GM18507 (cell line): ENCODE measurements at places on chromosomes 5 and 9.

DNA sequence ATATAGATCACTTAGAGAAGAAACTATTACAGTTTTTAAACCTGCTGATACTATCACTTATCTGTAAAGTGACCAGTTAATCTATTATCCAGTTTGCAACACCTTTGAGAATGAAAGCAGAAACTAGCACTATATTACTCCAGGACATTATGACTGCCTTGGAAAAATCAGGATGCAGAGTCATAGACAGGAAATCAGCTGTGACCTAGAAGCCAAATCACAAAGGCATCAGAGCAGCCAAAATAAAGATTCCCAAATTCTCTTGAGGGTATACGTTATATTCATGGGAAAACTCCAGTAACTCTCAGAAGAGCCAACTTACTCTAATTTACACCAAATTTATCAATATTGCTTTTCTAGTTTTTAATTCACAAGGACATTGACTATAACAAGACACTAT lies 49.9 kb downstream of the CDO1 start:
- DNase-seq: no peak

GRCh38 chr9:116149844-116150243 lies 3.7 kb upstream of the PAPPA start:
- DNase-seq: no peak

GRCh38 chr5:68028131-68028727 lies 187.3 kb upstream of the PIK3R1 start:
- DNase-seq: no peak

- DNase-seq: no peak
Observed at GRCh38 chr9:94804316-94804715, 77.8 kb downstream of the AOPEP start.

DNA sequence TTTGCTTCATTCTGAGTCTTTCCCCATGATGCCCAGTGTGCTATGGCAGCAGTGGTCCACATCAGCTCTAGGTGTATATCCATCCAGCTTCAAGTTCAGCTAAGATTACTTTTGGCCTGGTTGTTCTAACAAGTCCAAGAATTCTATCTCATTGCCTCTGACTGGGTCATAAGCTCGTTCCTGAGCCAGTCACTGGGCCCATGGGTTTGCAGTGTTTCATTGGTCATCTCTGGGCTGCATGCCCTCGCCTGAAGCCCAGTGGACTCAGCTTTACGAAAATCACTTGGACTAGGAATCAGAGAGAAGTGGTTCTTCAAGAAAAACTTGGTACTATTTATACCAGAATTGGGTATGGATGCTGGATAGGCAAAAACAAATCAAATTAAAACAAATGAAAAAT lies 16.1 kb upstream of the ARHGAP26 start:
- DNase-seq: no peak

DNA sequence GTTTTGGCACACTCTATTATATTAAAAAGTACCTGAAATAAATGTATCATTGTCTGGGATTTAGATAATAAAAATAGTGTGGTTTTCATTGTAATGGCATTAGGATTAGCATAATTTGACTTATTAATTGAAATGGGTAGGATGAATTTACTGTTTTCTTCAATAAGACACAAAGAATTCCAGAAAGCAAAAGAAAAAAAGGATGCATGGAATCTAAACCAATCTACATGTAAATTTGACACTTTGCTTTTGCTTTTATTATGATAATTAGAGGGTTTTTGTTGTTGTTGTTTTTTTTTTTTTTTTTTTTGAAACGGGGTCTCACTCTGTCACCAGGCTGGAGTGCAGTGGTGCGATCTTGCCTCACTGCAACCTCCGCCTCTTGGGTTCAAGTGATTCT lies 304.8 kb upstream of the EFNA5 start:
- no peak for DNase-seq

GRCh38 chr5:93423300-93423699 lies 157.7 kb downstream of the NR2F1-AS1 start:
- DNase-seq: no peak

DNA sequence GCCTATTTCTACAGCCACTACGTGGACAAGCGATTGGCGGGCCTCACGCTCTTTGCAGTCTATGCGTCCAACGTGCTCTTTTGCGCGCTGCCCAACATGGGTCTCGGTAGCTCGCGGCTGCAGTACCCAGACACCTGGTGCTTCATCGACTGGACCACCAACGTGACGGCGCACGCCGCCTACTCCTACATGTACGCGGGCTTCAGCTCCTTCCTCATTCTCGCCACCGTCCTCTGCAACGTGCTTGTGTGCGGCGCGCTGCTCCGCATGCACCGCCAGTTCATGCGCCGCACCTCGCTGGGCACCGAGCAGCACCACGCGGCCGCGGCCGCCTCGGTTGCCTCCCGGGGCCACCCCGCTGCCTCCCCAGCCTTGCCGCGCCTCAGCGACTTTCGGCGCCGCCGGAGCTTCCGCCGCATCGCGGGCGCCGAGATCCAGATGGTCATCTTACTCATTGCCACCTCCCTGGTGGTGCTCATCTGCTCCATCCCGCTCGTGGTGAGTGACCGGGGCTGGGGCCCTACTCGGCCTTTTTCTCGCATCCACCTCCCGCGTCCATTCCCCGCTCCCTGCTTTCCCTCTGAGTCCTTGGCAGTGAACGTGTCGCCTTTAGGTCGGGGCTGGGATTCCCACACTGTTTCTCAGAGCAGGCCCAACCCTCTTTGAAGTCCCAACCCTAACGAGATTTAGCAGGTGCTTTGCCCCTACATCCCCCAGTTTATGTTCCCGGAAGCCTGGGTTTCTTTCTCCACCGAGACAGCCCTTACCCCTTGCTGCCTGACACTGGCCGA lies 1.8 kb downstream of the PTGER4 start:
- no peak for DNase-seq

- DNase-seq: no peak
Observed at GRCh38 chr9:121620777-121621449, 30.5 kb upstream of the DAB2IP start.

DNA sequence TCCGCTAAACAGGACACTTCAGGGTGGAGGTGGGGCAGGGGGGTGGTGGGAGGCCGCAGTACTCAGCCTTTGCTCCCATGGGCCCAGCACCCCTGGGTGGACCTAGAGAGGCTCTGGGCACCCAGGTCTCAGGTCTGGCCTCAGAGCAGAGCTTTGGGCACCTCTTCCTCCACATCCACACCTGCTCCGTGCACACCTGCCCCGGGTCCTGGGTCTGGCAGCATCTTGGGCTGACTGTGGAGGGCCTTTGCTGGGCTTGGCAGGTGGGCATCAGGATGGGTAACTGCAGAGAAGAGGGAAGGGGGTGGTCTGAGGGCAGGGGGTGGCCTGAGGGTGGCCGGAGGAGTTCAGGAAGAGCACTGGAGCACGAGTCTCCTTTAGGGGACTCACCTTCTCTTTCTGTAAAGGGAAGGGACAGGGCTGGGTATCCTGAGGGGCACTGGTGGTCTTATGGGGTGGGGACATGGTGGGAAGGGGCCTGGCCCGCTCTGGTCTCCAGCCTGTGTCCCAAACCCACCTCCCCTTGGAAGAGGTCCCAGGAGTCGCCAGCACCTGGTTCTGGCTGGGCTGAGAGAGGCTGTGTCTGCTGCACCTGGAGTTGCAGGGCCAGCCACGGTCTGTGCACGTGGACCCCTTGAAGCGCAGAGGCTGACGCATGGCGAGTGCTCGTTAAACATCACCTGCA lies 106.7 kb upstream of the IER5L start:
- no peak for DNase-seq

- DNase-seq: no peak
Observed at GRCh38 chr9:105681724-105682123, 12.6 kb upstream of the TMEM38B start.

DNA sequence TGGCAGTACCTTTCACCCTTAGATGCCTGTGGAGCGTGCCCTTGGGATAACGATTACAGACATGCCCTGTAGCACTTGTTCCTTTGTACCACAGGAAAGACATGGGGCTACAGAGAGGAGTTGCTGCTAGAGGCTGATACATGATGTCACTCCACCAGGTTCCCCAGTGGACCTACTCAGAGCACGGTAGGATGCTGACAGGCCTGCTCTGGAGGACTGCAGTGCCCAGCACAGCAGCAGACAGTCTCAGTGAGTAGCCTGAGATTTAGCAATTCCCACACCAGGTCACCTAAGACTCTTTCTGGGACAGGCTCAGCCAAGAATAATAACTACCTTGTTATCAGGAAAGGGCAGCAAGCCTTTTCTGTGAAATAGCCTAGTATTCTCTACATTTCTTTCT lies 28.8 kb downstream of the PDE4D start:
- no peak for DNase-seq

- no peak for DNase-seq
Observed at GRCh38 chr5:123092696-123093095, 3.7 kb downstream of the PRDM6 start.

GRCh38 chr9:137682428-137683105 lies 63.8 kb downstream of the EHMT1 start:
- DNase-seq: no peak

GRCh38 chr9:124110307-124110915 lies 98.8 kb downstream of the LHX2 start:
- DNase-seq: peak; percentile 32

- DNase-seq: no peak
Observed at GRCh38 chr5:24642022-24642421, 2.8 kb downstream of the CDH10 start.

DNA sequence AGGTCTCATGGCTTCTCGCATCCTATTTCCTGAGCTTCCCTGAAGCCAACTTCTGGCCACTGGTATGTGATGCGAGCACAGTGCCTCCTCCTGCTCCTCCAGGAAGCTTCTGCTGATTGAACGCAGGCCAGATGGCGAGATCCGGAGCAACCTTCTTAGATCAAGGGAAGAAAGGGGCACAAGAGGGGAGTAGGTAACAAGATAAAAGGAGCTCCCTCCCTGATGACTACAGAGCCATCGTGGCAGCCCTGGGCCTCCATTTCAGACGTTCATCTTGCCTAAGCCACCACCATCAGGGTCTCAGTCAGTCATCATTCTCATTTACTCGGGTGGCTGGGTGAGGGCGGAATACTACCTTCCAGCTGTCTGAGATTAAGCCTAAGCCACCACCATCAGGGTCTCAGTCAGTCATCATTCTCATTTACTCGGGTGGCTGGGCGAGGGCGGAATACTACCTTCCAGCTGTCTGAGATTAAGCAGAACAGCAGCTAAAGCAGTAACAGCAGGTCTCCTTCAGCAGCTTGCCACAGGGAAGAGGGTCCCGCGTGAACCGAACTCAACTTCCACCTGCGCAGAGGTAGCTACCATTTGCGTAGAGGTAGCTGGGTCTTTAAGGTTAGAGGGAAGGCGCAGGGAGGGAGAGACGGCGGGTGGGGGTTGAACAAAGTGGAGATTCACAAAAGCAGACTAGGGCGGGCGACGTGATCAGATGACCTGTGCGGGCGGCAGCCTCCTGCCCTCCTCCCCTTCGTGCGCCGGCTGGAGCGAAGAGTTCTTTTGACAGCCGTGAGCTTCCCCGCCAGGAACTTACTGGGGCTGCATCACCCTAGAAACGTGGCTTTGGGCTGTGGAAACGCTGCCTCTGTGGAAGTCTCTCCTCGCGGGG lies 27.9 kb upstream of the MGAT1 start:
- DNase-seq: peak; percentile 50

- DNase-seq: no peak
Observed at GRCh38 chr9:99056886-99057664, 47.8 kb upstream of the TGFBR1 start.

GRCh38 chr9:10008101-10008799 lies 604.6 kb downstream of the PTPRD start:
- DNase-seq: no peak

DNA sequence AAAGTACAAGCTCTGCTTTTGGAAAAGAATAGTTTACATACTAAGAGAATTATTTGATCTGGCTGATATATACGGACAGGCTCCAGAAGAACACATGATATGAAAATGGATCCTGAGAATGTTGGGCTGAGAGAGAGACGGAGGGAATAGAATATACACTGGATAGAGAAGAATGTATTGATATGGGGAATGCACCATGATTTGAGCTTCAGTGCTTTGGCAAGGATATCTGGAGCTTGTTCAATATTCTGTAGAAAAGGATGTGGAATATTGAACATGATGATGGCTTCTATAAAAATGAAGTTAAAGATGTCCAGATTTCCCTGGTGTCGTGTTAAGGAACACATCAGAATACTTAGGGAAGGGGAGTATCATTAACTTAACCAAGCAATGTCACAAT lies 280.5 kb upstream of the VLDLR start:
- DNase-seq: no peak

- no peak for DNase-seq
Observed at GRCh38 chr5:120464627-120465435, 731 bp downstream of the PRR16 start.

- no peak for DNase-seq
Observed at GRCh38 chr5:132497488-132497997, 7.0 kb upstream of the IRF1 start.

DNA sequence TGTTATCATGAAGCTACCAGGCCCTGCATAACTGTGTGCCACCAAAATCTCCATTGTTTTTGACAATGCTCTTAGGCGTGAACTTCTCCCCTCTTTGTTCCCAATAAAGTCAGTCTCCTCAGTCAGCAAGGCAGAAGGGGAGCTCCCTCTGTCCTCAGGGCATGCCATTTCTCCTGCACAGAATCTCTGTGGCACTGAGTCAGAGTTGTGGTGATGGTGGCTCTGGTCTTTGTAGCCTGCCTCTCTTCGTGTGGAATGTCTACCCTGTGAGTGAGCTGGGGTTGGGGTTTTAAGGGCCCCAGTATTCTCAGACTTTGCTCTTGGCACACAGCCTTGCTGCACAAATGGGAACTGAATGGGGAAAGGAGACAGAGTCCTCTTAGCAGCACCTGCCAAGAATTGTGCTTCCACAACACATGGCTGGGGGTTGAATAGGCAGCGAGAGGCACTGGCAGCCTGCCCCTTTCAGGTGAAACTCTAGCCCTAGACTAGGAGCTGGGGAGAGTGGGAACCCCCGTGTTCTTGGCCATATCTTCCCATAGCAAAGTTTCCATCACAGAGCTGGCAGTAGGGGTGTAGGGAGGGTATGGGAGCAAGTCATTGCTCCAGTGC lies 146.6 kb downstream of the SH3GL2 start:
- DNase-seq: no peak

DNA sequence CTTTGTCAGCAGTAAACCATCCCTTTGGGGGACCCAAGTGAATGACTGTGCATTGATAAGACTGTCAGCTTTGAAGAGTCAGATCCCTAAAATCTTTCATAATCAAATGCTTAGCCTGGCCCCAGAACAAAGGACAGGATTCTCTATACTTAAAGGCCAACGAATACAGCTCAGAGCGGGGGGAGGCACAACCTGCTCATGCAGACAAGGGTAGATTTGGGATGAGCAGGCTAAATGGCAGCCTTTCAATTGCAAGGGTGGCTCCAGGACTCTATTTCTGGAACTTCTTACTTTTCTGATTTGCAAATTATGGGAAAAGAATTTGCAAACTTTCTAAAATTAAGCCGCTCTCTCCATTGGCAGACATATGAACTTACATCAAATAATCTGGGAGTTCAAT lies 66.4 kb downstream of the ELL2 start:
- no peak for DNase-seq

DNA sequence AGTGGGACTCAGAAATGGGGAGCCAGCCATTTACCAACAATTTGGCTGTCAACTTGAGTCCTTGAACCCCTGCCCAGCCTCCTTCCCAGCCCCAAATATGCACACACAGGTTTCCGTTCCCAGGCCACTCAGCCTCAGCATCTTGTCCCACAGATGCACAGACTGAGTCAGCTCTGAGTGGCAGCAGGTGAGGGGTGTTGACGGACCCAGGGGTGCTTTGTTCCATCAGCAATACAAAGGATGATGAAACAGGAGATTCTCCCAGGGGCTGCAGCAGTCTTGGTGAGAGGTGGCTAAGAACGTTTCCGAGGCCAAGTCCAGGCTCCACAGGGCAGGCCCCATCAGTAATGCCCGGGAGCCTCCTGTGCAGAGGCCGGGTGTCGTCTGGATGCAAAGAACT lies 4.9 kb upstream of the OLFM1 start:
- no peak for DNase-seq
